ENCODE measurements at places on chromosomes 3 and 15. TPM values are rescaled to one million over a fixed set of nuclear protein-coding genes. Genes with fewer than 3 reads are reported as not detected.

DNA sequence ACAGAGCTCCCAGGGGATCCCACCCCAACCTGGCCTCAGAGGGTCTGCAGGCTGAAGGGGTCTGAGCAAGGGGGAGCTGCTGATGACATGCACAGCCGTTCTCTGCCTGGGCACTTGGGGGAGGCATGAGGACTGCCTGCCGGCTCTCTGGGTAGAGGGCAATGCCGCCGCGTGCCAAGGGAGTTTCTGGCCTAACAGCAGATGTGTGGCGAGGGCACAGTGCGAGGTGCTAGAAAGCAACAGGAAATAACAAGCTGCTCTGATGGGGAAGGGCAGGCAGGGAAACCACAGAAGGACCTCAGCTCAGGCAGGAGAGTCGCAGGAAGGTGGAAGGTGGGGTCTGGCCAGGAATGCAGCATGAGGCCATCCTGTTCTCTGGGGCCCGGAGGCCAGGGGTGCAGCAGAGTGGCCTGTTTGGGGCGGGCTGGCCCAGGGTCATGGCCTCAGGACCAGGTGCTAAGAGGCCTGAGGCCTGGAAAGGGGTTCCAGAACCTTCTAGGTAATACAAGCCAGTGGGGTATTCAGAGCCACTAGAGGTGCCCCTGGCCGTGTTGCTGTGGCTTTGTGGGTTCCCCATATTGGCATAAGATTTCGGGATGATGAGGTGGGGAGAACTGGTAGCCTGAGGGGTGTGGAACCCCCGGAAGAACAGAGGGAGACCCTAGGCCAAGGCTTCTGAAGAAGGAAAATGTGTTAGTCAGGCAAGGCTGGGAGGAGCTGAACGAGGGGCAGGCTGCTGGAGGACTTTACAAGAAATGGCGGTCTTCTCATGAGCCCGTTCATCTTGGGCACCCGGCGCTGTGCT, 41.2 kb downstream of the RGMA start:
- DNase-seq: no peak

DNA sequence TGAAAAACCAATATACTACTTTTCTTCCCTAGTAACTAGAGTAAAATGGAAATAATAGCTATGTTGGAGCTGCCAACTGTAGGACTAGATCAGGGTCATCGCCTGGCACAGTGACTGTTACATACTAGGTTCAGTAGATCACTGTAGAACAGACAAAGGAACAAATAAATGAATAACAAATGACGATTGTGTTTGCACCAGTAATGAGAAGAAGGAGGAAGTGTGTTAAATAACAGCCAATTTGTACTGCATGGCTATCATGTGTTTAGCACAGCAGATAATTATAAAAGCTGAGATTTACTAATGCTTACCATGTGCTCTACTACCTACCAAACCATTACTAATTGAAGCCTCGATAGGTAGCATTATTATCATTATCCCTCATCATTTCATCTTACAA, 85.3 kb upstream of the FXR1 start:
- no peak for DNase-seq

The GRM2 gene
- total RNA-seq: 3.7 TPM

The BNC1 gene
- not detected for total RNA-seq

- DNase-seq: no peak
Measured at GRCh38 chr15:63035253-63035652, 7.3 kb upstream of the TPM1 start.
